A172 (cell line): ENCODE measurements at places on chromosomes 11 and 22. TPM values are rescaled to one million over a fixed set of nuclear protein-coding genes. Genes with fewer than 3 reads are reported as not detected.

Gene MS4A4E
- not detected in 2 replicates for total RNA-seq

Gene TRIM51G
- total RNA-seq, result not detected in 2 replicates

Gene KCNJ1
- total RNA-seq, result not detected in 2 replicates

Gene DEFB131B
- total RNA-seq, result not detected in 2 replicates

Gene KRTAP5-7
- total RNA-seq, result not detected in 2 replicates

Gene TTC36
- total RNA-seq, result not detected in 2 replicates

Gene SSH3
- 3.2 and 10.0 TPM in 2 replicates for total RNA-seq
